ENCODE measurements at places on chromosomes 13 and 19.

DNA sequence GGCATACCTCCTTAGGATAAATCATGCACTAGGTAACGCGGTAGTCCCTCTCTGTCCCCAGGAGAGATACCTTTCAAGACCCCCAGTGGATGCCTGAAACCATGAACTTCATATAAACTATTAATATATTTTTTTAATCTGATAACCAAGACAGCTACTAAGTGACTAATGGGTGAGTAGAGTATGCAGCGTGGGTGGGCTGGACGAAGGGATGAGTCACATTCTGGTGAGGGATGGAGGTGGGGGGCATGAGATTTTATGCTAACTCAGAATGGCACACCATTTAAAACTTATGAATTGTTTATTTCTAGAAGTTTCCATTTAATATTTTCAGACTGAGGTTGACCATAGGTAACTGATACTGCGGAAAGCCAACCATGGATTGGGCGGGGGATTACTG, 46.2 kb downstream of the CDK8 start:
- peak; percentile 89 for DNase-seq

- DNase-seq: no peak
These were observed 14.9 kb downstream of the STAP2 start for GRCh38 chr19:4323692-4324091.

GRCh38 chr13:110509478-110509926, 52.0 kb downstream of the RAB20 start:
- no peak for DNase-seq

DNA sequence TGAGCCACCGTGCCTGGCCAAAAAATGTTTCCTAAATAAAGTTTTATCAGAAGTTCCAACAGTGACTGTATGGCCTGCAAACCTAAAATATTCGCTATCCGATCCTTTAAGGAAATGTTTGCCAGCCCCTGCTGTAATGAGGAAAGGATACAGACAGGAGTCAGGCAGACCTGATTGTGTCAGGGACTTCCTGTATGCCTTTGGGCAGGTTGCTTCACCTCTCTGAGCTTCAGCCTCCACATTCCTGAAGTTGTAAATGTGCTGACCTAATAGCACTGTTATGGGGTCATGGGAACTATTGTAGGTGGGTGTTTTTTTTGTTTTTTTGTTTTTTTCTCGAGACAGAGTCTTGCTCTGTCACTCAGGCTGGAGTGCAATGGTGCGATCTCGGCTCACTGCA, 6.2 kb downstream of the ABHD8 start:
- no peak for DNase-seq

DNA sequence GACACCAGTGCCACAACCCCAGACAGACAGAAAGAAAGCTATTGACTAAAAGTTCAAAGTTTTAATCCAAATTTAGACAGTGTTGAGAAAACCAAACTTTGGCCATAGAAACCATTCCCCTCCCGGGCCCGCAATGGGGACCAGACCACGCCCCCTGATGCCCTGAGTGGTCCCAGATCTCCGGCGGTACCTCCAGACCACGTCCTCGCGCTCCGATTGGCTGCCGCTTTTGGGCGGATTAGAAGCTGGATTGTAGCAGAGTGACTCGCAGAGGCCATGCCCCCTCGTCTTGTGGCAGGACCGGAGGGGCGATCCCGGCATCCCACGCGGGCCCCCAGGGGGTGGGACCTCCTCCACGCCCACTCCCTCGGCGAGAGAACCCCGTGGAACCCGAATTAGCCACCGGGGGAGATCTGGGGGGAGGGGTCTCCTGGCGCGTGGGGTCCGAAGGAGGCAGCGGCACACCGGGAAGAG, 797 bp upstream of the HSD17B14 start:
- peak; percentile 88 for DNase-seq

DNA sequence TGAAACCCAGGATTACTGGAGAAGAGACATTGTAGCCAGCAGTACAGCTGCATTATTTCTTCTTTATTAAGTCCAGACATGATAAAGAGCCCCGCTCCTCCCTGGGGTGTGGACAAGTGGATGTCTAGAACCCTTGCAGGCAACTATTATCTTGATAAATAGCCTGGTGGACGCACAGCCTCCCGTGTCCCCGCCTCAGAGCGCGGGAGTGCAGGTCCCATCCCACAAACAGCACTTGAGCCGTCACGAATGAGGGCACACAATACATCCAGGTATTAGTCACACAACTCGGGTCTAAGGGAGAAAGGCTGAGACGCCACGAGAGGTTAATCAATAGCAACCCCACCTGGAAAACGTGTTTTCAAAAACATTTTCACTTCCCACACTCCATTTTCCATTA, 213.2 kb upstream of the SOX1 start:
- DNase-seq: no peak

DNA sequence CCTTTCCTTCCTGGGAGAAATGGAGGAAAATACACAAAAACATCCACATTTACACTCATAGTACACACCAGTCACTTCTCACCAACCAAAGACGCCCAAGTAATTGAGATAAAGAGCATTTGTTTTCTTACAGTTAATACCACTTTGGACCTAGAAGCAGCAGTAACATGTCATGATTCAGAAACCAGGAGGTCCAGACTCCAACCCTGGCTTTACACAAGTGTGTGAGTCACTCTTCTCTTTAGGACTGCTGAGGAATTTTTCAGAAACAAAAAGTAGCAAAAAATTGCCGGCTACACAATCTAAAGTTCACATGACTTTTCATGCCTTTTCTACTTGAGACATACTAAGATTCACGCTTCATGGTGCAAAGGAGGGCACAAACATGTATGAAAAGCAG, 42.1 kb downstream of the TUBGCP3 start:
- DNase-seq: peak; percentile 91

DNA sequence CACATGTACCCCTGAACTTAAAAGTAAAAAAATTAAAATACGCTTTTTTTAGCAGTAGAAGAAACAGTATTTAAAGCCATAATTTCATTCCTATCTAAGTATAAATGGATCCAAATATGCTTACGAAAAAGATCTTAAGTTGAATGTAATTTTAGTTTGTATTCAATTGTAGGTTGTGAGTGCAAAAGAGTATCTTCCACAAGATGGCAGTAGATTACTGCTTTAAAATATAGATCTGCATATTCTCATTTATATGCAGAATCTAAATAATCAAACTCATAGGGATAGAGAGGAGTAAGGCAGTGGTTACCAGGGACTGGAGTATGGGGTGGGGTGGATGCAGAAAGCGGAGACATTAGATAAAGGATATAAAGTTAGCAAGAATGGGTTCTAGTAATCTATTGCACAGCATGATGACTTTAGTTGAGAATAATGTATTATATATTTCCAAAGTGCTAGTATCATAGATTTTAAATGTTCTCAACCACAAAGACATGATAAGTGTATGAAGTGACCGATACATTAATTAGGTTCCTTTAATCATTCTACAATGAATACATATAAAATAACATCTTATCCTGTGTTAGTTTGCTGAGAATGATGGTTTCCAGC, 14.2 kb downstream of the OR7A17 start:
- DNase-seq: peak; percentile 38

- DNase-seq: no peak
These were observed 86.2 kb upstream of the USP29 start for GRCh38 chr19:57033576-57033975.

DNA sequence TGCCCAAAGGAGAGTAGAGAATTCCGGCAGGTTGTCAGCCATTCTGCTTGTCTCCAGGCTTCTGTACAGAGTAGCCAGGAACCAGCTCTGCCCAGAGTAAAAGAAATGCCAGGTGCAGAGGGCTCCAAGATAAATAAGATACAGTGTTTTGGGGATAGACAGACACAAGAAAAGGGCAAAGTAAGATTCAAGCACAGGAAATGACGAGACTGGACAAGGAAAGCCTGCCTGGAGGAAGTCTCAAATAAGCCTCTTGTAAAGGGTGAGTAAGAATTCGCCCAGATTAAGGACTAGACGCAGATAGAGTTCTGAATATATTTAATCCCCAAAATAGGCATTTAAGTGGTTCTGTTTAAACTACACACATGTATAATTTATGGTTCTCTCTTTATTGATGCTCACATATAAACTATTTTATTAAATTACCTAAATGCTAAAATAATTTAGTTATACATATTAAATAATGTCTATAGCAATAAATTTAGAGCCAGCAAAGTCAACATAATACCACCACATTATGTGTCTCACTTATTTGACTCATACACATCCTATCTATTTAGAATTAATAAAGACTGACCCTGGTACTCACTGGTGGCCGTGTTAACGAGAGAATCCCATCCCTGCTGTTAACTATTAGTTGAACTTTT, 98.4 kb upstream of the RAP2A start:
- no peak for DNase-seq

GRCh38 chr19:23904406-23904805, 10.3 kb upstream of the ZNF726 start:
- DNase-seq: no peak

- no peak for DNase-seq
These were observed 18.7 kb upstream of the QTRT1 start for GRCh38 chr19:10682397-10683063.

GRCh38 chr13:85969331-85969730, 170.1 kb upstream of the SLITRK6 start:
- no peak for DNase-seq

- no peak for DNase-seq
These were observed 8.5 kb downstream of the SOX21 start for GRCh38 chr13:94703721-94704314.

GRCh38 chr13:69028936-69029335, 1078.7 kb upstream of the ATXN8OS start:
- no peak for DNase-seq

GRCh38 chr13:59660582-59660981, 503.1 kb downstream of the DIAPH3 start:
- no peak for DNase-seq

GRCh38 chr13:19172007-19172646, 9.5 kb downstream of the TUBA3C start:
- DNase-seq: no peak

DNA sequence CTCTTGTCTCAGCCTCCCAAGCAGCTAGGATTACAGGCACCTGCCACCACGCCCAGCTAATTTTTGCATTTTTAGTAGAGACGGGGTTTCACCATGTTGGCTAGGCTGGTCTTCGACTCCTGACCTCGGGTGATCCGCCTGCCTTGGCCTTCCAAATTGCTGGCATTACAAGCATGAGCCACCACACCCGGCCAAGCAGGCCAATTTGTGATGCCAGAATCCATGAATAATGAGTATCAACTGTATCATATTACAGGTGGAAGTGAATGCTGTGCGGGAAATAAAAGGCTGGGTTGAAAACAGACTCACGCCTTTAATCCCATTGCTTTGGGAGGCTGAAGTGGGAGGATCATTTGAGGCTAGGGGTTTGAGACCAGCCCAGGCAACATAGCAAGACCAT, 3.6 kb upstream of the NFILZ start:
- no peak for DNase-seq

DNA sequence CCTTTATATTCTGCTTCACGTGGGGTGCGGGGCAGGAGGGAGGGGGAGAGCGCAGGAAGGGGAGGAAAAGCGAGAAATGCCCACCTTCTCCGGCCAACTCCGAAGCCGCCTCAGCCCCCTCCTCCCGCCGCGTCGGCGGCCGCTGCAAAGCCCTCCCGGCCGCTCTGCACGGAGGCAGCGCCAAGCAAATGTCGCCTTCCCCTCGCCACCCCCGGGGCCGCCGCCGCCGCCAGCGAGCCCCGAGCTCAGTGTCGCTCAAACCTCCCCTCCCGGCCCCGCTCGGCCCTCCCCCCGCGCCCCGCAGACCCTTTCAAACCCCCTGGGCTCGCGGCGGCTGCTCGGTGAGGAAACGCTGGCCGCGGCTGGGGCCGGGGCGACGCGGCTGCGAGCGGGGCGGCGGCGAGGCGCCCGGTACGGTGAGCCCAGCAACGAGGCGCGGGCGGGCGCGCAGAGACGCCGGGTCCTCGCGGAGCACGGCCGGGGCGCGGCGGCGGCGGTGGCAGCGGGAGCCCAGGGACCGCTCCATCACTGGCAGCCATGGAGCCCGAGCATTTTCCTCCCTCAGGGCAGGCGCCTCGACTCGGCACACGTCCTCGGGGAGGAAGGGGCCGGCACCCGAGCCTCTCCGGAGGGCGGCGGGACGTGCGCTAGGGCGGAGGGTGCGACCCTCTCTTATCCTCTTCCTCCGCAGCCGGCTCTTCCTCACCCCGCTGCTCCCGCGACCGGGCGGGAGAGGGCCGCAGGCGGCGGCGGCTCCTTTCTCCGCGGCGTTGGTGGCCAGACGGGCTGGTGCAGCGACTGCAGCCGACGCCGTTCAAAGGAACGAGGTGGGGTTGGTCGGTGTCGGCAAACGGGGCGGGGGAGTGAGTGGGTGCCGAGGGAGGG, 463 bp upstream of the TSC22D1 start:
- DNase-seq: no peak

- DNase-seq: no peak
These were observed 93.3 kb upstream of the UBL3 start for GRCh38 chr13:29943686-29944085.

DNA sequence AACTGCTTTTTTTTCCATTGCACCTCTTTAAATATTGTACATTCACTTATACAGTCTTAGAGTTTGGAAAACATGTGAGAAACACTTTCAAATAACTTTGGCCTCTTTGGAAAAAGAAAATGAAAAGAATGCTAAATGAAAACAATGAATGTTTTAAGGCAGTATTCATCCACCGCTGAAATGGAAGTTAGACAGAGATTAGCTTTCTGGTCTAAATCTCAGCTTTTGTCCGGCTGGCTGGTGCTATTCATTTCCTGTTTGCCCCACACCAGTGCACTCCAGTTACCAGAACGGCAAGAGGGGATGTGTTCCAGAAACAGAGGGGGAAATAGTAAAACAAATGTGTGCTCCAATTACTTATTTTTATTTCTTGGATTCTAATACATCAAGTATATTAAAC, 1201.3 kb downstream of the EFNB2 start:
- DNase-seq: peak; percentile 51

- DNase-seq: no peak
These were observed 1.2 kb upstream of the DMWD start for GRCh38 chr19:45793876-45794275.

GRCh38 chr19:17762505-17763229, 11.4 kb downstream of the FCHO1 start:
- peak; percentile 83 for DNase-seq

DNA sequence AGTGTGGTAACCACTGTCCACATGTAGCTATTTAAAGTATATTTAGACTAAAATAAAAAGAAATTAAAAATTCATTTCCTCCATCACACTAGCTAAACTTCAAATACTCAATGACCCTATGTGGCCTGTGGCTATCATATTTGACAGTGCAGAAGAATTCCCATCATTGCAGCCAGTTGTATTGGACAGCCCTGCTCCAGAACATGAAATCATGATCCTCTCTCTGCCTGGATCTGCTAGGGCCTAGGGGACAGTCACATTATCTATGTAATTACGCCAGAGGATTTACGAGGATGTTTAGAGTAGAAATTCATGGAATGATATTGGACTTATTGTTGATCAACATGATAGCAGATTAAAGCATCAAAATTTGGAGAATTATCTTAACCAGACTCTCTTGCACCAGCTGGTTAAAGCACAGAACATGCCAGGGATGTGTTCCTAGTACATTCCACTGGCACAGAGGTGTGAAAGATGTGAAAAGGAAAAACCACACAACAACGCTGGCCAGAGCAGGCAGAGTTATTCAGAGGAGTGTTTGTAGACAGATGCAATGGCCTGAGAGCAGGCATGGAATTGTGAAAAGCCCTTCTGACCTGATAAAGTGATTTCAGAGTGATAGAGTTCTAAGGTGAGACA, 108.9 kb upstream of the STARD13 start:
- DNase-seq: no peak

Data from fibroblast of lung (primary cell).